ENCODE measurements at places on chromosomes 13 and 19.
A peak's percentile ranks its signal among the peaks of the same experiment; 100 is the strongest.

GRCh38 chr19:41887711-41888382 lies 4.9 kb downstream of the ARHGEF1 start:
- DNase-seq = peak; percentile 94

- peak; percentile 97 for DNase-seq
These were observed 6.5 kb downstream of the KCNN4 start for GRCh38 chr19:43774103-43774939.

DNA sequence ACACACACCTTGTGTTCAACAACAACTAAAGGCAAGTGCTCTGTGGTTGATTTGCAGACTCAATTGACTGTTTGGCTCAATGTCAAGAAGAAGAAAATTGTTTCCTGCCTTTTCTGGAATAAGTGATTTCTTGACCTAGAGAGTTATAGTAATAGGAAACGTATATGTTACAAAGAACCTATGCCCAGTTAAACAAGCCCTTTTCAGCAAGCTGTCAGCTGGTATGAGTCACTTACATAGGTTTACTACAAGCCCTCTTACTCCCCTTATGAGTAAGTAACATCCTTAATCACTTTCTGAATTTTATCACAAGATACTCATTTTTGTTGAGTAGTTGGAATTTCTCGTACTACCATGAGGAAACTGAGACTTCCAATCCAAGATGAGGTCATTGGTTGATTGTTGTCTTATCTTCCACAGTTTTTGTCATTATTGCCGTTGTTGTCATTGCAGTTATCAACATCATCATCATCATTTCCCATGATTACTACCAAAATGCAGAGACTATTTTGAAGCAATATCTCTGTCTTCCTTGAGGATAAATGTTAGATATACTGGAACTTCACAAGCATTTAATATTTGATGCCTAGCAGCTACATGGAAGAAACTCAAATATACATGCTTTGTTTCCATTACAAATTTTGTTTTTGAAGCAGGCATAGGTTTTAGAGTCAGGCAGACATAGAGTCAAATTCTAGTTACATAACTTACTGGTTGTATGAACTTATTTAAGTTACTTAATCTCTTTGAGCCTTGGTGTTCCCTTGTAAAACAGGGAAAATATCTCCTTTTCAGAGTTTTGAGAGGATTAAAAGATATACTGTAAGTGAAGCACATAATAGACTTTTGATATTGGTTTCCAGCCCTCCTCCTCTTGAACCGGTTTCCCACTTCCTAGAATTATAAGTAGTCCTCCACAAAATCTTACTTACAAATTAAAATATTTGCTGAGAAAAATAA lies 106.0 kb downstream of the RAP2A start:
- no peak for DNase-seq

- no peak for DNase-seq
These were observed 466.7 kb downstream of the TSHZ3 start for GRCh38 chr19:30882411-30883005.

GRCh38 chr13:79508224-79508961 lies 27.4 kb downstream of the NDFIP2 start:
- no peak for DNase-seq

DNA sequence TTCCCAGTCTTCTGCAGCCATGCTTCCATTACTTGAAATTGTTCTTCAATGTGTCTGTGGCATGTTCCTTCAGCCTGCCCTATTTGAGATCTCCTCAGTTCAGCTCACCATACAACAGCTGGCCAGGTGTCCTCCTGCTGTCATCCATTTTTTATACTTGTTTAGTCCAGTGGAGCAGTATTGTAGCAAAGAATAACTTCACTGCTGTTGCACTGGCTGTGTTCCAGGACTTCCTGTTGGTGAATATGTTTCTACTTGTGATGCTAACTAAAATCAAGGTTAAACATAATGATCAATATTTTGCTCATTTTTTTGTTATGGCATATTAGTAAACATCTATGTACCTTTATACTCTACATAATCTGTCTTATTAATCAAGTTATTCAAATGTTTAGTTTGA lies 1394.1 kb downstream of the PCDH9 start:
- no peak for DNase-seq

- no peak for DNase-seq
These were observed 18.7 kb upstream of the ZNF888 start for GRCh38 chr19:52941941-52942385.

- no peak for DNase-seq
These were observed 813.6 kb upstream of the MIR17HG start for GRCh38 chr13:90533866-90534265.

DNA sequence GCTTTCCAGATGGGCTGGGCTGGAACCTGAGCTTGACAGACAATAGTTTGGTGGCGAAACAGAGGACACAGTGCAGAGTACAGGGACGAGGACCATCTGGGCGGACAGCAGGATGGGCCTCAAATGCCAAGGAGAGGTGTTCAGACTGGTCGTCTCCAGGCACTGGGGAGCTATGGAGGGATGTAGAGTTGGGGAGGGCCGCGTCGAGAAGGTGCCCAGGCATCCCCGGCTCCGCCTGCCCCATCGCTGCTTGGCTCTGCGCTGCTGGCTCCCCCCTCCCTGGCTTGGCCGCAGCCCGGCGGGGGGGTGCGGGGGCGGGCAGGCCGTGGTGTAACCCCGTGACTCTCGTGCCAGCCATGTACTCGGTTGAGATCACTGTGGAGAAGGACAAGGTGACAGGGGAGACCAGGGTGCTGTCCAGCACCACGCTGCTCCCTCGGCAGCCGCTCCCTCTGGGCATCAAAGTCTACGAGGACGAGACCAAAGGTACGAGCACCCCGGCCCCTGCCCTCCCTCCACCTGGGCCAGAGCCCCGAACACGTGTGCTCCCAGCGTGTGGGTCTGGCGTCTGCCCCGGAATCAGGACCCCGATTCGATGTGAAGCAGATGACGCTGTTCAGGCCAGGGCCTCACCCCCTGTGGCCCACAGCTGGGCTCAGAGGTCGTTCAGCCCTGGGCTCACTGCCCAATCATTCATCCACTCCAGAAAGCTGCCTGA lies 10.8 kb upstream of the MISP start:
- DNase-seq = no peak

DNA sequence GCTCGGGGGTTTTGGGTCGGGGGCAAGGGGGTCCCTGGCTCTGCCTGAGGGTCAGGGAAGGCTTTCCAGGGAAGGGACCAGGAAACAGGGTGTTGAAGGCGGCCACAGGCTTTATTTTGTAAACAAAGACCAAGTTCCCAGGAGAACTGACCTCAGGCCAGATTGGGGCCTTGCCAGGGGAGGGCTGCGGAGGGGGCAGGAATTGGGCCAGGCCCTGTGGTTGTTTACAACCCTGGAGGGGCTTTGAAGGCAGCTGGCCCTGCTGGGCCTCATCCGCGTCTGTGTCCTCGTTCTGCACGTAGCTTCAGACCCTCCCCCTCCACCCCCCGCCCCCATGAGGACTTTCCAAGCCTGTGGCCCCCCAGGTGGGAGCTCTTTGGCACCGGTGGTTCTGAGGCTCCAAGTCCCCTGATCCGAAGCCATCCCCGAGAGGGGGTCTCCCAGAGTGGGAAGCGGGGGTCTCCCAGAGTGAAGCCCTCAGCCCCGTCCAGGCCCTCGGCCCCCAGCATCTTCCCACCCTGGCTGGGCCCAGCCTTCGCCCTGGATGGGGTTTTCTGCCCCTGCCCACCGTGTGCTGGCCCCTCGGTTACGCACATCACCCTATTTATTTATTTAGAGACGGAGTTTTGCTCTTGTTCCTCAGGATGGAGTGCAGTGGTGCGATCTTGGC lies 13.5 kb upstream of the BSG start:
- no peak for DNase-seq

- peak; percentile 42 for DNase-seq
These were observed at the start of gene ABCC4 for GRCh38 chr13:95301183-95301967. TSS of gene ABCC4 (minus strand) at chr13:95301451. CDS start at chr13:95301314, 137 bp downstream.

DNA sequence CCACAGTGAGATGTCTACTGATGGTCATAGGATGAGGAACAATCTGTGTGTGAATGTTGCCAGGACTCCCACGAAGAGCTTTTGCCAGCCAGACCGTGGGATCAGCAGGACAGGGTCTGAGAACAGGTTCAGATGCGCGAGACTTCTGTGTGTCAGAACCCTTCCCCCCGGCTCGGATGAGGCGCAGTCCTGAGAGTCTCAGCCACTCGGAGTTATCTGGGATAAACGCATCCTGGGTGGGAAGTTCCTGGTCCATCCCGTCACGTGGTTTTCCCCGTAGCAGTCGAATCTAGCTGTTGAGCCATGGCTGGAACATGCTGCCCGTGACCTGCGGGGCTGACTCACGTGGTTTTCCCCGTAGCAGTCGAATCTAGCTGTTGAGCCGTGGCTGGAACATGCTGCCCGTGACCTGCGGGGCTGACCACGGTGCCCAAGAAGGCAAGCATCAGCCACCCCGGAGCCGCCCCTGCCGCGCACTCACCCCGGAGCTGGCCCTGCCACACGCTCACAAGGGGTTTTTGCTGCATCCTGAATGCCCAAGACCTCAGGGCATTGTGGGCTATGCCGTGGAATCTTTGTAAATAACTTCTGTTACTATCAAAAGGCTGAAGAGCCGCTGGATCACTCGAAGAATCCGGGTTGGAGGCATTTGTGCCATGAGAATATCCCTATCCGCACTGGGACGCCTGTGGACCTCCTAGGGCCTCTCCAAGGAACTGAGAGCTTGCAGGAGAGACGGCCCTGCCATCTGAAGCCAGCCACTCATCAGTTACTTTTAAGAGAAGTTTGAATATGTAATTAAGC lies 130.8 kb upstream of the MCF2L start:
- DNase-seq = no peak

Data from HuH-7 (cell line).